Activated CD4-positive, alpha-beta memory T cell treated with anti-CD3 and anti-CD28 coated beads, Interleukin-2, amount 10 ng/mL, durations not matched to agents 7 days and 5 days (primary cell): ENCODE measurements at places on chromosomes 6 and 20.

DNA sequence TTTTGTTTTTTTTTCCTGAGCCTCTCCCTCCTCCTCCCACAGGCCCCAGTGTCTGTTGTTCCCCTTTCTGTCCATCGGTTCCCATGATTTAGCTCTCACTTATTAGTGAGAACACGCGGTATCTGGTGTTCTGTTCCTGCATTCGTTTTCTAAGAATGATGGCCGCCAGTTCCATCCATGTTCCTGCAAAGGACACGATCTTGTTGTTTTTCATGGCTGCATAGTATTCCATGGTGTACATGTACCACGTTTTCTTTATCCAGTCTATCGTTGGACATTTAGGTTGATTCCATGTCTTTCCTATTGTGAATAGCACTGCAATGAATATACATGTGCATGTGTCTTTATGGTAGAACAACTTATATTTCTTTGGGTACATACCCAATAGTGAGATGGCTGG, 105.6 kb upstream of the NUP153 start:
- peaks cover 25% of the 10 kb centered on the region for H3K27me3 ChIP-seq
- H3K27ac ChIP-seq = no peak overlapping the region
- DNase-seq = no peak
- H3K4me3 ChIP-seq = no peak overlapping the region
- no peaks in the 10 kb centered on the region for H3K36me3 ChIP-seq
- H3K4me1 ChIP-seq = no peaks in the 10 kb centered on the region

GRCh38 chr6:27260369-27260768, 12.9 kb downstream of the PRSS16 start:
- peaks cover 29% of the 10 kb centered on the region for H3K27me3 ChIP-seq
- H3K36me3 ChIP-seq = no peaks in the 10 kb centered on the region
- DNase-seq = no peak

DNA sequence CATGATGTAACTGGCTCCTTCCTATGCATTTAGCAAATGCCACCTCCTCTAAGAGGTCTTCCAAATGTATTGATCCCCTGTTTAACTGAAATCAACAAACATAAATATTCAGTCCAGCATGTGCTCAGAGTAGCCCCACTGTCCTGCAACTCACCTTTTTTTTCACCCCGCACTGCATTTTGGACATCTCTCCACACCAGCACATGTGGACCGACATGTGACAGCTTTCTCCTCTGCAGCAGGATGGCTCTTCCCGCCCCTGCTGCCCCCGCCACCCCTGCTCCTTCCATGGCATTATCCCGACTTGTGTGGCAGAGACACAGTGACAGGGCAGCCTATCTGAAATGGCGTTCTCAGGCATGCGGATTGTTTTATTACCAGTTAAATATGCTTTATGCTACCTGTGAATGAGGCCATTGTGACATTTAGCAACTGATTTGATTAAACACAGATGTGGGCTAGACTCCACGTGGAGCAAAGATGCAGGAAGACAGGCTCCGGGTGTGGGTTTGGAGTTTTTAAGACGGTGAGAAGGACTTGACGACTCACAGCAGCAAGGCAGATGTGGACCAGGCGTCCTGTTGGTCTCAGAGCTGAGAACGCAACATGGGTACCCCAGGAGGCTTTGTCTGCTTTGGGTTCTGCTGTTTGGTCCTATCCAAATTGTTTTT, 161.2 kb downstream of the EYA2 start:
- no peaks in the 10 kb centered on the region for H3K36me3 ChIP-seq
- H3K27ac ChIP-seq = no peak overlapping the region
- no peaks in the 10 kb centered on the region for H3K4me1 ChIP-seq
- no peak for DNase-seq
- no peak overlapping the region for H3K4me3 ChIP-seq
- H3K27me3 ChIP-seq = peaks cover 2% of the 10 kb centered on the region

DNA sequence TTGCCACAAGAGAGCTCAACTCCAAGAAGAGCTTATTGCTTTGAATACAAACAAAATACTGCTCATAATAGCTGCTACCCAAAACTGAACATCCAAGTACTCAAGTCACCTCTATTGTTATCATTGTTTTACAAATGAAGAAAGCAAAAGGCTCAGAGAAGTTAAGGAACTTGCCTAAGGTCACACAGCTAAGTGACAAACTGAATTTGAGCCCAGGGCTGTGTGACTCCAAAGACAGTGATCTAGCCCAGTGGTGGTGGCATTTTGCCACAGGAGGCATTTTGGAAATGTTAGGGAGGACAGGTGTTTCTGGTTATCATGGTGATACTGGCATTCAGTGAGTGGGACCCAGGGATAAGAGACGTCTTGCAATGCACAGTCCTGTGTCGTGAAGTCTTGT, 79.5 kb downstream of the KCNB1 start:
- DNase-seq = no peak
- H3K4me1 ChIP-seq = no peaks in the 10 kb centered on the region
